ENCODE measurements at places on chromosomes 11 and 22.

GRCh38 chr11:20158597-20159257, 1.5 kb downstream of the DBX1 start:
- DNase-seq = peak; percentile 6

DNA sequence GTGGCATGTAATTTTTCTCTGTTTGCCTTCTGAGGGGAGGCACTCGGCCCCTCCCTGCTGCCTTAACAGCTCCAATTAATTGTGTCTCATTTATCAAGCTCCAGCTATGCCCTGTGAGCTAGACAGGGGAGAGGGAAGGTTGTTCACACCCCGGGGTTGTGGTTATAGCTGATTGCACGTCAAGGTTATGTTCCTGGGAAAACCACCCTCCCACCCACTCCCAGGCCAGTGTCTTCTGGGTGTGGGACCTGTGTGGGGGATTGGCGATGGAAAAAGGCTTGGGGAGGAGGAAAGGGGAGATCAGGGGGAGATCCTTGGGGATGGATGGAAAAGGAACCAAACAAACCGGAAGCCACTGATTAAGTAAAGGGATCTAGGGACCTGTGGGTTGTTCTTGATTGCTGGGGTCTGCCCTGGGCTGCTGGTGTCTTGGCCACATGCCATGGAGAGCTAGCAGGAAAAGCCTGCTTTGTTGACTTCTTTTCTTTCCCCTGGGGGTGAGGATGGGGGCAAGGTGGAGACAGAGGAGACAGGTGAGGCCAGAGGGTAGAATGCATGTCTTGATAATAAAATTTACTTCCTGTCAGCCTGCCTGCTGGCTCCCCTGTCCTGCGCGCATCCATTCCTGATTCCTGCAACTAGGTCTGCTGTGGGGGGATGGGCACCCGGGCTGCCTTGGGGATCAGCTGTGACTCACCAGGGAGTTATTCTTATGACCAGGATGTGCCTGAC, 13.5 kb upstream of the SORL1-AS1 start:
- peak; percentile 71 for DNase-seq

DNA sequence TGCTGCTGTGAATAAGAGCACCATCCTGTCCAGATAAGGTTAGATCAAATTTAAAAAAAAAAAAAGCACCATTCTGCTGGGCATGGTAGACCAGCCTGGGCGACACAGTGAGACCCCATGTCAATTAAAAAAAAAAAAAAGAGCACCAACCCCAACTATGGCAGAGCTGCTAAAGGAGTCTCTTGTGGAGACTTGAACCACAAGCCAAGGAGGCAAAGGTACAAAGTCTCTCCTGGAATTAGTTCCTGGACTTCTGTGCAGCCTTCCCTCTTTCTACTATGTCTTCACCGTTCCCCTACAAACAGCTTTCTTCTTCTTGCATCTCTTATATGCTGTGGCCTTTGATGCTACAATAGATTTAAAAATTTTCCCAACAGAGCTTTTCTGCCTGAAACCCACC, 1.3 kb downstream of the PIK3C2A start:
- no peak for DNase-seq

DNA sequence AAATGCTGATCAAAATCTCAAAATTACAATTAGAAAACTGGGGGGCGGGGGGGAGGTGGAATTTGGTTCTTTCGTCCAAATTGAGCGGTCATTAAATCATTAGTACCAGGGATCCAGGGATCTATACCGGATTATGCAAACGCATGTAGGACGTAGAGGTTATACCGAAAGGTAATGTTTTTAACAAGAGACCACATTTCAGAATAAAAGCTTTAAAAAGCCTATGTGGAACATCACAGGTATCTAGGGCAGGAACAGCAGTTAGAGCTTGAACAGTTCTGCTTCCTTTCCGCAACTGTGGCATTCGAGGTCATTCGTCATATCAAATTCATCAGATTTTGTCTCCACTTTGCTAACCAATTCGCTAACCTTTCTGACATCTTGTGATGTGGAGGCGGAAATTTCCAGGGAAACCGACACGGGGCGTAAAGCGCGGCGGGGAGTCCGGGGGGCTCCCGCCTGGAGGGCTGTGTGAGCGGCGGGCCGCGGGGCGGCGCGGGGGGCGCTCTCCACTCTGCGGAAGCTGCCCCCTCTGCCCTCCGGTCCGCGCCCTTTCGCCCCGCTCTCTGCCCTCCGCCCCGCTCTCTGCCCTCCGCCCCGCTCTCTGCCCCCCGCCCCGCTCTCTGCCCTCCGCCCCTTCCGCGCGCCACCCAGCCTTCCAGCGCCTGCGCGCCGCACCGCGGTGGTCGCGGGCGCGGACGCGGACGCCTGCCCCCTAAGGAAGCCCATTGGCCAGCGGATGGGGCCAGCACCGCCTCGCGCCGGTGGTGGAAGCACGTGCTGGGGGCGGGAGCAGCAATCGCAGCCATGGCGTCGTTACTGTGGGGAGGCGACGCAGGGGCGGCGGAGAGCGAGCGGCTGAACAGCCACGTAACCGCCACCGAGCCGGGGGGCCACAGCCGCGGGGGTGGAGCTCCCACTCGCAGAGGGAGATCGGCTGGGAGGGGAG, at the start of gene DDX25:
DDX25 (plus strand) TSS at position 798 of the 949 bp plus-strand sequence; CDS start at position 808, 10 bp downstream.
- DNase-seq = peak; percentile 21

GRCh38 chr11:15649371-15650104, 534.8 kb downstream of the INSC start:
- no peak for DNase-seq

DNA sequence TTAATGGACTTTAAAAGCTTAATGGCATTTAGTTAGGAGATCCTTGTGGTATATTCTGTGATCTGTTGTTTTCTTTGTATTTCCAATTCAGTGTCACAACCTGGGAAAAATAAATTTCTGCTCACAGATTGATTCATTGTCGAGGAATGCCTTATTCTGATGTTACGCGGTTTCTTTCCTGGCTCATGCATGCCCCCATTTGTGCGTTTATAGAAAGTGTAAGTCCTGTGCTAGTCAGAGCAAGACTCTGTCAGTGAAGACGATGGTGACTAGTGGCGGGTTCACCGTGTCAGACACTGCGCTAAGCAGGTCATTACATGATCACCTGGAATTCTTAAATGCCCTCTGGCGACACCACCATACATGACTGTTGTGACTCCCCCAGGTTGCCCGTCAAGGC, 169.4 kb downstream of the TBC1D22A start:
- no peak for DNase-seq

DNA sequence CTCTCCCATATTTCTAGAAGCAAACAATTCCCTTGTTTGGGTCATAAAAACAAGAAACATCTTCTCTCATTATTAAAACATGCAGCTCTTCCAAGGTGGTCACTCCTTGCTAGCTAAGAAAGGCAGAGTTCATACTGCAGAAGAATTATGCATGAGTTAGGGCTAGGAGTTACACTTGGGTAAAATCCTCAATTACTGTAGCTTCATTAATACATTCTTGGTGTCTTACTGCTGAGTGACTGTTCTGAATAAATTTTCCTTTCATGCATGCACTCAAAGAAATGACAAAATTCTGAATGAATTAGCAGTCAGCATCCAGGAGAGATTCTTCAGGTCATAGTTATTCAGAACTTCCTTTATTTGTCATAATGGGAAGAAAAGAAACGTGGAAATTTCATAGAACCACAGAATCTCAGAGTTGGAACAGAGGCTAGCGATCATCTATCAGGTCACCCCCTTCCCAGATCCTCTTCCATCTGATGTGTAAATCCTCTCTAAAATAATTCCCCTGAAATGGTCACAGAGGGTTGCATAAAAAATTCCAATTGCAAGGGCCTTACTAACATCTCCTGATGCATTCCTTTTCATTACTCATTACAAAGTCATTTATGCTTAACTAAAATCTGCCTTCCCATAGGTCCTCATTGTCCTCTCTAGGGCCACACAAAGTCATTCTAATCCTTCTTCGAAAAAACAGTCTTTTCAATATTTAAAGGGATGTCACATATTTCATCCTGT, 771.5 kb downstream of the DLG2 start:
- no peak for DNase-seq

- DNase-seq = no peak
These were observed 29.4 kb upstream of the PACSIN2 start for GRCh38 chr22:43044290-43044712.

- DNase-seq = no peak
These were observed 21.2 kb downstream of the LGR4 start for GRCh38 chr11:27451244-27451965.

- no peak for DNase-seq
These were observed 867.1 kb downstream of the OPCML start for GRCh38 chr11:132665205-132665604.

- DNase-seq = no peak
These were observed 476.4 kb downstream of the TBC1D22A start for GRCh38 chr22:47238690-47239473.

DNA sequence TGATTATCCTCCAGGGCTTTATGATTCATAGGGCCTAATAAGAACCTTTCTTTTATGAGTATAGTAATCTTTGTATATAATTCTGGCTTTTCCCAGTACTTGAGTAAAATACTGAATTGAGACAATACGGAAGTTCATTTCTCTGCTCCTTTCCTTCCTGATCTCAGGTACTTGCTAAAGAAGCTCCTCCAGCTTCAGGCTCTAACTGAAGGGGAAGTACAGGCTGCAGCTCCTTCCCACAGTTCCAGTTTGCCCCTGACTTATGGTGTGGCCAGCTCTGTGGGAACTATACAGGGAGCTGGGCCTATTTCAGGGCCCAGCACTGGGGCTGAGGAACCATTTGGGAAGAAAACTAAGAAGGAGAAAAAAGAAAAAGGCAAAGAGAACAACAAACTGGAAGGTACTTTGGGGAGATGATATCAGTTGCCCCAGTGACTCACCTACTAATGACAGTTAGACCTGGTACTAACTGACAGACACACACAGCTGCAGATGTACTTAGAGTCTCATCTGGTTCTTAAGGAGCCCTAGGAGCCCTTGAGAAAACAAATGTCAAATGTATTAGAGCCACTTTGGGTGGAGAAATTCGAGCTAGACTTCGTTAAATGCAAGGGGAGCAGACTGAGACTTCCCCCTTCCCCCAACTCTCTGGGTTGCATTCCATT, 3.0 kb downstream of the TBRG1 start:
- no peak for DNase-seq

- DNase-seq = peak; percentile 69
These were observed 11.0 kb downstream of the MPZL3 start for GRCh38 chr11:118240999-118241763.

GRCh38 chr22:26589367-26589844, 526 bp downstream of the TPST2 start:
- DNase-seq = no peak

GRCh38 chr11:36774603-36775002, 176.6 kb upstream of the RAG2 start:
- DNase-seq = no peak

- DNase-seq = no peak
These were observed 29.1 kb downstream of the OPCML start for GRCh38 chr11:133503236-133503635.

DNA sequence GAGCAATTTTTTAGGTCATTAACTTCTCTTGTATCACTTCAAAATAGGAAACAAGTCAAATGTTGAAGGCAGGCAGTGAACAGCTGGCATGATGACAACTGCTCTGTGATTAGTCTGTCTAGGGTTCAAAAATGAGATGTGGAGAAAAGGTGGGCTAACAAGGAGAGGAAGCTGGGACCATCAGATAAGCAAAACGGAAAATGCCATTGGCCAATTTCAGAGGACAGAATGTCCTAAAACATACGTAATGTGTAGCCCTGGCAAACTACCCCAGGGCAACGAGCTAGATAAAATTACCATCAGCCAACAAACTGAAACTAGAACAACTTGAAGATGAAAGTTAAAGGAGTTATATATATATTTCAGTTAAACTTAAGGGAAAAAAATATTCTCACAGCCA, 93.2 kb downstream of the RELT start:
- no peak for DNase-seq

DNA sequence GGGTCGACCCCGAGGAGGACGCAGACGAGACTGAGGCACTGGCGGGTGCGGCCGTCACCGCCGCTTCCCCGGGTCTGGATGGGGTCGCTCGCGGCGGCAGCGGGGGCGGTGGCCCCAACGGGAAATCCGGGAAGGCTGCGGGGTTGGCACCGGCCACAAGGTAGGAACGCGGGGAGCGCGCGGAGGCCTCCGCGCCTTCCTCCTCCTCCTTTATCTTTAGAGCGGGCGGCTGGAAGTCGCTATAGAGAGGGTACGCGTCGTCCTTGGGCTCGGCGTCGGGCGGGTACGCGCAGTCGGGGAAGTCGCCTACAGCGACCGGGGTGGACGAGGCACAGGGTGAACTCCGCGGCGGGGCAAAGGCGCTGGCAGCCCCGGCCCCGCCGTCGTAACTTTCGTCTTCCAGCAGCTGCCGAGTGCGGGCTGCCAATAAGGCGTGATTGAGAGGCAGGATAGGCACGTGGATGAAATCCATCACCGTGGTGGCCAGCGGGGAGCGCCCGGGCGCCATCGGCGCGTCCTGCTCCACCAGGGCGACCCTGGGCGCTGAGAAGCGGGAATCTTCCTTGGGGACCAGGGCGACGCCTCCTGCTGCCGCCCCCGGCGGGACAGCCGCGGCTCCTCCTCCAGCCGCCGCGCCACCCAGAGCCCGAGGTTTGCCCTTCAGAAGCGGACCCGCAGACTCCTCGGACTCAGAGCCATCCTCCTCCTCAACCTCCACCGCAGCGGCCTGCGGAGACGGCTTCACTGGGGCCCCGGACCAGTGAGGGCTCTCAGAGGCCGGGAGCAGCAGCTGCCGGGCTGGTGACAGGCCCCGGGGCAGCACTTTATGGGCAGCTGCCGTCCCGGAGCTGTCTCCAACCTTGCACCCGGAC, 1.7 kb downstream of the PGR start:
- DNase-seq = no peak

- no peak for DNase-seq
These were observed 487.2 kb downstream of the MN1 start for GRCh38 chr22:27314276-27314807.

DNA sequence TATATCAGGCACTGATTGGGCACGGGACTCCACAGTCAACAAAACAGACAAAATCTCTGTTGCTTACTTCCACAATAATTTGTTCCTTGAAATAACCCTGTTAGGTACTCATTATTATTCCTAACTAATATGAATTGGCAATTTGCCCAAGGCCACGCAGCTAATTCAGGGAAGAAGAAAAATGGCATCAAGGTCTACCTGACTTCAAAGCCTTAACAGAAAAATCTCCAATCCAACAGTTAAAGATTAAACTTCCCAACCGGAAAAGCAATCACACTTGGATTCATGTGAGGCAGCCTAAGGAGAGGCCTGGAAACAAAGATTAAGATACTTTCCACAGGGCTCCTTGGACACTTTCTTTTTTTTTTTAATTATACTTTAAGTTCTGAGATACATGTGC, 68.9 kb downstream of the PRCP start:
- no peak for DNase-seq

- no peak for DNase-seq
These were observed 17.9 kb downstream of the APOL5 start for GRCh38 chr22:35735542-35735941.

GRCh38 chr11:133950874-133951326, 5.9 kb downstream of the IGSF9B start:
- DNase-seq = no peak

DNA sequence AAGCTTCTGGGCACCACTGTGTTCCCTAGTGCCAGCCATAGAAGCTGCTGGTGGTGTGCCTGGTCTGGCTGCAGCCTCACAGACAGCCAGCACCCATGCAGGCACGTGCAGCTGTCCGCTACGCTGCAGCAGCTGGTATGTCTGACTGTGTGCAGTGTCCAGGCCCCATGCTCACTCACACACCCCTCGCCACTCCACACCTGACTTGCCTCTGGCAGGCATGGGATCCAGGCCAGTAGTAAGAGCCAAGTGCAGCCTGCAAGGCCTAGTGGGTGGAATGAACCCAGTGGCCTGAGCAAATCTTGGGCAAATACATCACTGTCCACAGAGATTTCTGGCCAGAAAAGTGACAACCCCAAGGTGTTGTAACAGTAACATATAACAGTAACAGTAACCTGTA, 111.9 kb downstream of the ARHGAP20 start:
- DNase-seq = no peak

Measured in CD4-positive, alpha-beta T cell treated with Interleukin-4 for 1 hour (primary cell).